ENCODE measurements at places on chromosomes 3 and 15.

DNA sequence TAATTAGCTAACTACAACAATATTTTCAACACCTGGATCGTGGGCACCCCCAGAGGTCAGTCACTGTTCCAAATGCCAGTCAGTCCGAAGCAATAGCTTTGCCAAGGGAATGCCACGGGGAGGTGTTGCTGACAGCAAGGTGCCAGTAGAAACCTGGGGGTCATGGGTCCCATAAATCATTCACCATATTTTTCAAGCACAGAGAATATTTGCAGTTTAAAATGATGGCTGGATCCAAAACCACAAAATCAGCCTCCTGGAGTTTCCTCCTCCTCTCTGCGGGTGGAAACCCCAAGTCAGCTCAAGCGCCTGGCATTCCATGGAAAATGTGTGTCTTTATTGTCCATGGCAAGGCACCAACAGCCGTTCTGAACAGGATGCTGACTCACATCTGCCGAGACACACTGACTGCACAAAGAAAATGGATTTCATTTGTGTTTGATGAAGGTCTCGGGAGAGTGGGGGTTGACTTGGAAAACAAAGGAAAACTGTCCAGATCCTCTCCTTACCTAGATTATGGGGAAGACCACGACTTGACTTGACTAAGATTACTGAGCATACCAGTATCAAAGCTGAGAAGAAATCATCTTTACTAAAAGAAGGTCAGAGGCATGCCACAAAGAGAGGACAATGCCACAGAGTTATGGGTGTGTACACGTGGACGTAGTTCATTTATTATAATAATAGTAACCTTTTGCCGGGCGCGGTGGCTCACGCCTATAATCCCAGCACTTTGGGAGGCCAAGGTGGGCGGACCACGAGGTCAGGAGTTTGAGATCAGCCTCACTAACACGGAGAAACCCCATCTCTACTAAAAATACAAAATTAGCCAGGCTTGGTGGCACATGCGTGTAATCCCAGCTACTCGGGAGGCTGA, 26.4 kb downstream of the ANXA2 start:
- no peak for DNase-seq

- no peak for DNase-seq
Measured at GRCh38 chr15:58490888-58491473, 59.2 kb downstream of the LIPC start.

GRCh38 chr3:78870484-78870883, 897.3 kb downstream of the ROBO1 start:
- no peak for DNase-seq

- DNase-seq: no peak
Measured at GRCh38 chr15:63699101-63699785, 102.1 kb downstream of the FBXL22 start.

GRCh38 chr3:67635257-67635656, 19.2 kb downstream of the SUCLG2 start:
- DNase-seq: no peak

DNA sequence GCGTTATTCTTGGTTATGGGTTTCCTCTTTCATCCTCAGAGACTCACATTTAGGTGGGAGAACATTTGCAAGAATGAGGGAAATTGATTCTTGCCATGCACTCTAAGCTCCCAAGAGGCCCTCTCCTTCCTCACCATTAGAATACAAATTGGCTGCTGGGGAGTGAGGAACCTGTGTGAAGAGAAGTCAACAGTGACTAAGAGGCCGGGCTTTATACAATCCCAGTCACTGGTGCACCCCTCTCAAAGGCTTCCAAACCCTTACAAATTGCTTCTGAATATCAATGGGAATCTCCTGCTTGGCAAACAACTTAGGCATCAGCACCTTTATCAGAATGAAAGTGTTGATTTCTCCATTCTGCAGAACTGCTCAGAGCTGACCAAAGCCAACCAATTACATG, 16.5 kb upstream of the RGMA start:
- no peak for DNase-seq

GRCh38 chr3:171749124-171749523, 61.2 kb downstream of the PLD1 start:
- DNase-seq: no peak

DNA sequence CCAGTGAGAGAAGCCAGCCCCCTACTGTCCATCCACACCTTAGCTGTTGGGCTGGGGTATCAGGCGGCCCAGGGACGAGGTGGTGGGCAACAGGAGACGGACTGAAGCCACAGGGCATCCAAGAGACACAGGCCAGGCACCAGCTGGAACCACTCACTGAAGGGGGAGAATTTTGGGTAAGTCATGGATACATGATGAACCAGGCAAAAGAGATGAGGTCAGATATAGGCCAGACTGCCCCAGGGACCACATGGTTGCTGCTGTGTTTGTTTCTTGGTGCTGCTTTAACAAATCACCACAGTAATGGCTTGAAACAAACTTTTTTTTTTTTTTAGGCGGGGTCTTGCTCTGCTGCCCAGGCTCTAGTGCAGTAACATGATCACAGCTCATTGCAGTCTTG, 66.4 kb downstream of the SEMA5B start:
- DNase-seq: no peak

DNA sequence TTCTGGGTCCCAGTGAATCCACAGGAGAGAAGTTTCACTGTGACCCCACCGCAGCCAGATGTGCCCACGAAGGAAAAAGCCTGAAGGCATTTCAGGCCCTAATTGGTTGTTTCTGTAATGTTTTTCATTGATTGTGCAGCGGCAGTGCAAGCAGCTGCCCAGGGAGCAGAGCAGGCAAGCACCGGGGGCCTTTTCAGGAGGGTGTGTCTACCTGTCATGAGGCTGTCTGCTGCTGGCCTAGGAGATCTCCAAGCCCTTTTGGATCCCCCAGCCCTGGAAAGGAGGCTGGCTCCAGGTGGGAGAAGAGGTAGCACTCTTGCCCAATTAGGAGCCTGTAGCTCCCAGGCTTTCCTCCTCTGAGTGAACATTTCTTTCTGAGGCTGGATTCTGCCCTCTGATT, 108.8 kb downstream of the EPHB1 start:
- DNase-seq: no peak

GRCh38 chr15:58566029-58566428, 134.2 kb downstream of the LIPC start:
- DNase-seq: no peak

DNA sequence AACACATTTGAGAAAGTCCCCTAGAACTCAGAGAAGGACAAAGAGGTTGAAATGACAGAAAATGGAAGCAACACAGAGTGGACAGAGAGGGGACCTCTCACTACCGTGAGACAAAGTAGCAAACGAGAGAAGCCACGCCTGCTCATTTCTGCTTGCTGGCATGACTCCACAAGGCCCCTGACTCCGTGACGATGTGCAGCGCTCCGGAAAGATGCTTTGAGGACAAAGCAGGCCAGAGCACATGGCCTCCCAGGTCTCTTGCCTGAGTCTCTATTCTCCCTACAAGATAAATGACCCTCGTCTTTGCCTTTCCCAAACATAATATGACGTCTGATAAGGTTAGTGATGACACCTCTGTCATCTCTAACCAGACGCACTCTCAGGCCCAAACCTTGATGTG, 63.8 kb upstream of the CTSH start:
- no peak for DNase-seq

DNA sequence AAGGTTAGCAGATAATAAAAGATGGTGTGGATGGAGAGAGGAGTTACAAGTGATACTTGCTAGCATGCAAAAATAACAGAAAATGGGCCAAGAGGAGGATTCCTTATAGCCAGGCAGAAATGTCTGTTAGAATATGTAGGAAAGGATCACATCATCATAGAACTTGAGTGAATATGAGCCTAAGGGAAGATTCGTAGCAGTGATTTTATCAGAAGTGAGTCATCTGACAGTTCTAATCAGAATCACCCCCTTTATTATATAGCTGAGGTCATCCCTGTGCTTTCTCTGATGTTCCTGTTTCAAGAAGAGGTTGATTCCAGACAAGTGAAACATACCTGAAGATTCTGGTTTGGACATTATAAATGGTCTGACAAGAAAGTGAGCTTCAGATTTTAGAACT, 22.9 kb downstream of the EXOG start:
- DNase-seq: no peak

GRCh38 chr3:110697961-110698360, 373.7 kb upstream of the NECTIN3 start:
- no peak for DNase-seq

GRCh38 chr15:73902121-73903020, 23.9 kb upstream of the LOXL1 start:
- DNase-seq: no peak

GRCh38 chr3:110311541-110311940, 760.1 kb upstream of the NECTIN3 start:
- no peak for DNase-seq

GRCh38 chr3:129565902-129566301, 22.9 kb downstream of the H1-8 start:
- no peak for DNase-seq

DNA sequence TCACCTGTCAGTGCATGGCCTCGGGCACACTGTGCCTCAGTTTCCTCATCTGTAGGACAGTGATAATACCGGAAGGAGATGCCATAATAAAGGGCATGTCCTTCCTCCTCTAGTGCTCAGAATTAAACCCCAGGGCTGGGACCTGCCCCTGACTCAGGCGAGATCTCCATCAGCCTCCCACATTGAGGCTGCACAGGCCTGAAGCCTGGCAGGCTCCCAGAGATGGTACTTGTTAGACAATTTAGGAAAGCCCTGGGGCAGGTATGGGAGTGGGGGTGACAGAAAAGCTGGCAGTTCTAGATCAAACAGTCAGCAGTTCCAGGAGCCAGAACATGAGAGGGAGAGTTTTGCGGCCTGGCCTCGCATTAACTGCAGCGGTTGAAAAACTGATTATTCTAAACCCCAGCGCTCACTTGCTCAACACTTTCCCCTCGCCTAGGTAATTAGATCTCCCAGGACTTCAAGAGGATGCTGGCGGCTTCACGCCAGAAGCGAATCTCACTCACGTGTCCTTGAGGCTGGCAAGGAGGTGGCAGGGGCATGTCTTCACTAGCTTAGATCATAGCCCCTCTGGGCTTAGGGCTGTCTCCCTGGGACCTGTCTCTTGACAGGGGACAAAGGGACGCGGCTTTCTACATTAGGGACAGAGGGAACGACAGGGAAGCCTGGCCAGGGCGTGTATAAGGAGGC, 73.1 kb downstream of the ATP2B2 start:
- DNase-seq: no peak

- DNase-seq: no peak
Measured at GRCh38 chr3:58084166-58084565, 75.9 kb downstream of the FLNB start.

DNA sequence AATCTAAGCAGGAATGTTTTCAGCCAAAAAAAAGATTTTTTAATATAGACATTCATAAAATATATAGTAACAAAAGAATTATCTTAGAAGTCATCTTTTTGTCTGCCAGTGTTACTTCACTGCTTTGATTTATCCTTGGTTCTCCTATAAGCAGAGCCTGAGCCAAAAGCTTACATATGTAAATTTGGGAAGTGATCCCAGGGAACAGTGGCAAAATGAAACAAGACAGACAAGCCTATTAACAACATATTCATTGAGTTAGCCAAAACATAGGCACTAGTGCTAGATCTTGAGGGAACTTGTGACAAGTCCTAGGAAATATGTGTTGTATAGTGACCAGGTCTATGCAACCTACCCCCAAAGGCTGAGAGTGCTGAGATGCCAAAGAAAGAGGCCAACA, 11.3 kb downstream of the GTPBP8 start:
- DNase-seq: no peak

DNA sequence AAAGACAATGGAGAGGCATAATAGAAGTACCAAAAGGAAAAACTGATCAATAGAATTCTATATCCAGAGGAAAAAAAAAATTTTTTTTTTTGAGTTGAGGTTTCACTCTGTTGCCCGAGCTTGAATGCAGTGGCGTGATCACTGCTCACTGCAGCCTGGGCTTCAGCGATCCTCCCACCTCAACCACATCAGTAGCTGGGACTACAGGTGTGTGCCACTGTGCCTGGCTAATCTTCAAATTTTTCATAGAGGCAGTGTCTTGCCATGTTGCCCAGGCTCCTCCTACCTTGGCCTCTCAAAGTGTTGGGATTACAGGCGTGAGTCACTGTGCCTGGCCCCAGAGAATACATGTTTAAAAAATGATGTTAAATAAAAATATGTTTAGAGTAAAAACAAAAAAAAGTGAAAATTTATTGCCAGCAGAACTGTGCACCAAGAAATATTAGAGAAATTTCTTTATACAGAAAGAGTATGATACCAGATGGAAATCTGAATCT, 154.3 kb upstream of the ZBTB20 start:
- no peak for DNase-seq

DNA sequence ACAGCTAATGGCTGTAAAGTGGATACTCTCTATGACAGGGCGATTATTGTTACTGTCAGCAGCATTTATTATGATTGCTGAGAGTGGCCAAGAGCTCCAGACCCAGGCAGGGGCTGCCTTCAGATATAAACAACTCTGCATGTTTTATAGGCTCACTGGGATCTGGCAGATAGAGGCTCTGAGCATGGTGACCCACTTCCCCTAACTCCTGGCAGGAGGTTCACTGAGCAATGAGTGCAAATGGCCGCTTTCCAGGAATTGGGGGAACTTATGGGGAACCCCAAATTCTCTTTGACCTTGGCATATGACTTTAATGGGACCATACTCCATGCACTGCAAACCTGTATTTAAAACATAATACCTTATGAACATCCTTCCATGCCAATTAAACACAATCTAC, 59.0 kb downstream of the SCN5A start:
- no peak for DNase-seq

- DNase-seq: no peak
Measured at GRCh38 chr3:49781415-49782199, 4.7 kb downstream of the IP6K1 start.

- DNase-seq: peak; percentile 74
Measured at GRCh38 chr3:117526470-117527079, 817.0 kb downstream of the TUSC7 start.

GRCh38 chr15:24957691-24958090, 2.9 kb downstream of the SNRPN start:
- no peak for DNase-seq

DNA sequence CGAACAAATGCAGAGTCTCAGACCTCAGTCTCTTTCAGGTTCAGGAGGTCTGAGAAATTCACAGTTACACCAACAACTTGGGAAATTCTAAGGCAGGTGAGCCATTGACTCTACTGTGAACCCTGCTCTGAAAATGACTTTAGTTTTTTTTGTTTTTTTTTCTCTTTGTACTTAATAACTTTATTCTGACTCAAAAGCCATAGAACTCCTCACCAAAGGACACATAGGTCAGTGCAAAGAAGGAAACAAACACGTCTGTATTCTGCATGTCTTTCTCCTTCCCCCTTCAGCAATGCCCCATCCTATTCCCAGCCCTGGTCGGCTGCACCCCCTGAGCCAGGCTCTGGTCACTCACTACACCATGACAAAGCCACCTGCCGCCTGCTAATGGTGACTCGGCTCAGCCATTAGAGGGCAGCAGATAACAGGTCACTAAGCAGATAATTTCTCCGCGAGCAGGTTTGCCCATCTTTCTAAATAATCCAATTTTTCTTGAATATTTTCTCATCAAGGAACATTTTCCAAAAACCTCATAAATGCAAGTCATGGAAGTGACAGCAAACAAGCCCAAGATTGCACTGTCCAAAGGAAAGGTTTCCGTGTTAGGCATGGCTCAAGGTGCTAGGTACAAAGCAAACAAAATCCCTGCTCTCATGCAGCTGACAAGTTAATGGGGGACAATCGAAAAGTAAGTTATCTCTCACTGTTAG, 37.7 kb downstream of the TM4SF4 start:
- DNase-seq: peak; percentile 58

GRCh38 chr15:25185791-25186190, 231.0 kb downstream of the SNRPN start:
- DNase-seq: no peak

Measured in globus pallidus (tissue), 1 donor.